ENCODE measurements at places on chromosomes 7 and 10.

GRCh38 chr10:54139819-54140428 is 661.1 kb downstream of the PCDH15 start:
- no peak for DNase-seq

DNA sequence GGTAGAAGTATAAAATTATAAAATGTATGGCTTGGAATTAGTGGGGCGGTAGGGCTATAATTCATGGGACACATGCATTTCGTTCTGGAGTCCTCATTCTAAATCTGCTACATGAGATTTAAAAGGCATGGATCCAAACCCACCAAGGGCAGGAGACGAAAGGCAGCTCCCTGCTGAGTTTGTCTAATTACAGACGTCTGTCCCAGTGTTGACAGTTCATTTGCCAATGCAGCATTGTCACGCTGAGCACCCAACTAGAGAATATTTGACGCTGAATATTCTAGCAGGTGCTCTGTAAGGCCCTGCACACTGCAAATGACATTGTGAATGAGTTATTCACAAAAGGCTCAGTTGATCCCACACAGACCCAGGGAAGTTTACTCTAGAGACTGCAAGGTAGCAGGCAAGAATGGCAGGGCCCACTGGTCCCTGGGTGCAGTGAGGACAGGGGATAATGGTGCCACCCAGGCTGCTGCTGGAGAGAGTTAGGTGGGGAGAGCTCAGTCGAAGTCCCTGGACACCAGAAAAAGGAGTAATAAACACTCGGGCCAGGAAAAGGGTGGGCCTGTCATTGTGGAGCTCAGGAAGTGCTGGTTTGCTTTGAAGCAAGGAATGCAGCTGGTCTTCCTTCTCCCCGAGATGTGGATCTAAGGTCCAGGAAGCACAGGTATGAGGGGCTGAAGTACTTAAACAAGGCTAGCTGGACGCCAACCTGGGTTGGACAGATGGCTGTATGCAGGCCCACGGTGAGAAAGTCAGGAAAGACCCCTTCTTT is 75.0 kb upstream of the JCAD start:
- no peak for DNase-seq

DNA sequence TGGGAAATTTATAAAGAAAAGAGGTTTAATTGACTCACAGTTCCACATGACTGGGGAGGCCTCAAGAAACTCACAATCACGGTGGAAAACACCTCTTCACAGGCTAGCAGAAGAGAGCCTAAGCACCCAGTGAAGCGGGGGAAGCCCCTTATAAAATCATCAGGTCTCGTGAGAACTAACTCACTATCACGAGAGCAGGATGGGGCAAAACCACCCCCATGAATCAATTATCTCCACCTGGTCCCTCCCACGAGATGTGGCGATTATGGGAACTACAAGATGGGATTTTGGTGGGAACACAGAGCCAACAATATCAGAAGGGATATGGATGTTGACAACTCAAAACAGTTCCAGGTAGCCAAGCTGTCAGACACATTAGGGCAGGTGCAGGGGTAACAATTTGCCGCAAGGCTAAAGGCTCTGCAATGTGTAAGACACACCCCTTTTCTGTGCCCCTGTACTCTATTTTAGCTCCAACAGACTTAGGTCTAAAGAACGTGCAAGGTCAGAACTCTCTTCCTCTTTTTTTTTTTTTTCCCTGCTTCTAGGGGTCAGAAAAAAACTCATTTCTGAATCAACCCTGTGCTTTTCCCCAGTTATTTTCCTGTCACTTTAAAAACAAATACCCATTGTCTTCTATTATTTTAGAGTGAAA is 30.7 kb upstream of the RBM20 start:
- DNase-seq: no peak

DNA sequence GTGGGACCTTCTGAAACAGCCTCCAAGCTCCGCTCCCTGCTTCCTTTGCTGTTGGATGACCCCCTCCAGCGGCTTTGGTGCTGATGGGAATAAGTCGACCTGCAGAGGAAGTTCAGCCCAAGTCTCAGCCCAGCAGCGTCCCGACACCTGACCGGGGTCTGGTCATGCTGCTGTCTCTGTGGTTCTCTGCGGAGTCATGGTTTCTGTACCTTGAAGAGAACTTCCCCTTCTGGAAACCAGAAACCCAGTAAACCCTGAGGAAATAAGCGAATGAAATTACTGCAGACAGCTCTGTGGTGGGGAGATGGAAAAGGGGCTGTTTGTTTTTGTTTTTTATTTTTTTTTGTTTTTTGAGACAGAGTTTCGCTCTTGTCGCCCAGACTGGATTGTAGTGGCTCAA is 18.3 kb upstream of the ZNF12 start:
- DNase-seq: no peak

GRCh38 chr10:66654861-66655260 is 271.0 kb upstream of the LRRTM3 start:
- DNase-seq: no peak

- DNase-seq: no peak
Measured at GRCh38 chr10:90079819-90080218, 378.4 kb downstream of the KIF20B start.

- no peak for DNase-seq
Measured at GRCh38 chr10:119413093-119413453, 129.4 kb downstream of the RGS10 start.

GRCh38 chr10:133520193-133520738 is 6.9 kb upstream of the CYP2E1 start:
- no peak for DNase-seq

DNA sequence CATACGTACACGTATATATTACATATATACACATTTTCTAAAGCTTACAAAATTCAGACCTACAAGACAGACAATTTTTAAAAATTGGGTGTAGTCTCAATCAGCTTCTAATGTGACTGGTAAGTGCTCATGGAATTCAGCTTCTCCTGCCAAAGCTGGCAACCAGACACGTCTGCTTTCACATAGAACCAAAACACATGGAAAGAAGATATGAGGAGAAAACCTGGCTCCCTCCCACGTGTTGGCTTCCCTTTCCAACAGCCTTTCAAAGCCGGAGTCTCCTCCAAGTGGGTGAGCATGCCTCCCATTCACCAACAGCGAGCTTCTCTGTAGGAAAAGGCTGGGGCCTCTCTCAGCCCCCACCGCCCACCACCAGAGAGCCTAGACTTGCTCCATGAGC is 33.4 kb downstream of the CDCA7L start:
- no peak for DNase-seq

DNA sequence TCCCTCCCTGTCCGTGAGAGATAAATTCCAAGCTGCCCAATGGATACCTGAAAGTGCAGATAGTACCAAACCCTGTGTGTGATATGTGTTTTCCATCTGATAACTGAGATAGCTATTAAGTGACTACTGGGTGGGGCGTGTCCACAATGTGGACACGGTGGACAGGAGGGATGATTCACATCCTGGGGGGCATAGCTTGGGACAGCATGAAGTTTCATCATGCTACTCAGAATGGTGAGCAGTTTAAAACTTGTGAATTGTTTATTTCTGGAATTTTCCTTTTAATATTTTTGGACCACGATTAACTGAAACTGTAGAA is 158.6 kb downstream of the CREB5 start:
- no peak for DNase-seq
